ENCODE measurements at places on chromosomes 13 and 19. TPM values are rescaled to one million over a fixed set of nuclear protein-coding genes. Genes with fewer than 3 reads are reported as not detected.

GRCh38 chr13:62194371-62194770, 778.7 kb upstream of the PCDH20 start:
- no peak for DNase-seq

GRCh38 chr13:113846636-113847318, 17.1 kb downstream of the GAS6 start:
- DNase-seq = no peak

GRCh38 chr19:36489920-36490415, 607 bp upstream of the ZNF566 start:
- peak; percentile 82 for DNase-seq

BRSK1 gene
- total RNA-seq = 1.2 TPM

NXNL1 gene
- not detected for total RNA-seq

Measured in glomerular endothelial cell (primary cell).